ENCODE measurements at places on chromosomes 5 and 9. TPM values are rescaled to one million over a fixed set of nuclear protein-coding genes. Genes with fewer than 3 reads are reported as not detected.
A peak's percentile ranks its signal among the peaks of the same experiment; 100 is the strongest.

- peak; percentile 72 for DNase-seq
Observed at GRCh38 chr9:130220352-130220751, 45.2 kb upstream of the HMCN2 start.

RLN2 gene
- total RNA-seq = not detected

DNA sequence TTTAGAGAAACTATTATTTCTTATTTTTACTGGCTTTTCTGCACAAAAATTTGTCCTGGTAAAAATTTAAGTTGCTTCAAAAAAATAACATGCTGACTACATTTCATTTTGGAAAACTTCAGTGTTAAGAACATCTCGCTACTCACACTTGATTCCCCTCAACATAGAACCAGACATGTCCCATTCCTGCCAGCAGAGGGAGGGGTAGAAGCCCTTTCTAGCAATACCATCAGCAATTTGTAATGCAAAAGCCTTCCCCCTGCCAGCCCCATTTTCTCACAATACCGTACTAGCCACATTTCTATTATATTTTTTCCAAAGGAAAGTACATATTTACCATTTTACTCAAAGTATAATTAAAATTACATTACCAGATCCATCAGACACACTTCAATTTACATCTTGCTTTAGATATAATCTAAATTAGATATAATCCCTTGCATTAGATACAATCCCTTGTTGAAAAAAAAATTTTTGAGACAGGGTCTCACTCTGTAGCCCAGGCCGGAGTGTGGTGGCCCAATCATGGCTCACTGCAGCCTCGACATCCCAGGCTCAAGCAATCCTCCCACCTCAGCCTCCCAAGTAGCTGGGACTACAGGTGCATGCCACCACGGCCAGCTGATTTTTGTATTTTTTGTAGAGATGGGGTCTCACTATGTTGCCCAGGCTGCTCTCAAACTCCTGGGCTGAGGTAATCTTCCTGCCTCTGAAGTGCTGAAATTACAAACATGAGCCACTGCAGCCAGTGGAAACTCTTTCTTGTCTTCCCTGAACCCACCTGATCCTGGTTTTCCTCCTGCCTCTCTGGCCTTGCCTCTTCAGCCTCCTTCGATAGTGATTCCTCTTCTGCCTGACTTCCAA is 39.6 kb upstream of the IDNK start:
- peak; percentile 59 for DNase-seq

- DNase-seq = no peak
Observed at GRCh38 chr5:149338364-149338763, 6.9 kb upstream of the GRPEL2 start.

DNA sequence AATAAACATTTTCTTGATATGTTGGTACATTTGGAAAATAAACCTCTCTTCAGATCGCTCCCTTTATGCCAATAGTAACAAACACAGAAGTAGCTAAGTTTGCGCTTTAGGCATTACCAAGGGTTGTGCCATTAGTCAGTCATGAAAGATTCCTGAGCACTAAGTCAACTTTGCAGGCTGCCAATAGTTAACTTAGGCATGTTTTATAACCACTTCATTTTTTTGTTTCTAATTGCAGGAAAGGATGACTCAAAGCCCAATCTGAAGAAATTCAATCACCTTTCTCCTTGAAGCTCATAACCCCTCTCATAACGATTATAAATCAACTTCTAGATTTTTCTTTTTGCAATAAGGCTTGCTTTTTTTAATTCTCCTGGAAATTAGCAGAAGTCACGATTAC is 517.0 kb downstream of the AGTPBP1 start:
- no peak for DNase-seq

- no peak for DNase-seq
Observed at GRCh38 chr5:41831155-41831554, 39.1 kb downstream of the OXCT1 start.

IFNA13 gene
- total RNA-seq = not detected

SLIT3 gene
- 0.18 TPM for total RNA-seq

DNA sequence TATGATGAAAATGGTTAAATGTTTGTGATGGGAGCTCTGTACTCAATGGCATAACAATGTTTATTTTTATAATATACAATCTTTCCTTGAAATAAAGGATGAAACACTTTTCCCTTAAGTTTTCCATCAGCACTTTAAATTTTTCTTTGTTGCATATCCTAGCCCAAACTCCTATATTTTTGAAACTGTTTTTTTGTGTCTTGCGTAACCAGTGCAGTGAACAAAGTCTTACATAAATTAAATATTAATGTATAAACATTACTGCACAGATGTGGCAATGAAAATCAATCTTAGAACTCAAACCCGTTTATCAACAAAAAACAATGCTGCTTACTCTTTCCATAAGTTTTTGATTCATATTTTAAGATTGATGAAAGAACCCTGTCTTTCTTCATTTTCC is 34.1 kb upstream of the IL31RA start:
- DNase-seq = peak; percentile 20

GRCh38 chr5:31701642-31702299 is 62.8 kb downstream of the PDZD2 start:
- no peak for DNase-seq

DNA sequence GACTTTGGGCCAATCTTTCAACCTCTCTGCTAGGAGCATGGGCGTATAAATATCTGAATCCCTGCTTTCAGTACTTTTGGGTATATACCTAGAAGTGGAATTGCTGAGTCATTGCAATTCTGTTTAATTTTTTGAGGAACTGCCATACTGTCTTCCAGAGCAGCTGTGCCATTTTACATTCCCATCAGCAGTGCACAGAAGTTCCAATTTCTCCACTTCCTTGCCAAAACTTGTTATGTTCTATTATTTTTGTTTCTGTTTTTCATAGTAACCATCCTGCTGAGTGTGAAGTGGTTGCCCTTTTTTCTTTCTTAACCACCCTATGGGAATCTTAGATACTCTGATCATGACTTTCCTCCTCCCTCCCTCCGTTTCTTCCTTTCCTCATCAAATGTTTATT is 11.1 kb upstream of the CCIN start:
- DNase-seq = peak; percentile 33

ALDH1A1 gene
- not detected for total RNA-seq

ARHGAP26 gene
- 0.54 TPM for total RNA-seq

DNA sequence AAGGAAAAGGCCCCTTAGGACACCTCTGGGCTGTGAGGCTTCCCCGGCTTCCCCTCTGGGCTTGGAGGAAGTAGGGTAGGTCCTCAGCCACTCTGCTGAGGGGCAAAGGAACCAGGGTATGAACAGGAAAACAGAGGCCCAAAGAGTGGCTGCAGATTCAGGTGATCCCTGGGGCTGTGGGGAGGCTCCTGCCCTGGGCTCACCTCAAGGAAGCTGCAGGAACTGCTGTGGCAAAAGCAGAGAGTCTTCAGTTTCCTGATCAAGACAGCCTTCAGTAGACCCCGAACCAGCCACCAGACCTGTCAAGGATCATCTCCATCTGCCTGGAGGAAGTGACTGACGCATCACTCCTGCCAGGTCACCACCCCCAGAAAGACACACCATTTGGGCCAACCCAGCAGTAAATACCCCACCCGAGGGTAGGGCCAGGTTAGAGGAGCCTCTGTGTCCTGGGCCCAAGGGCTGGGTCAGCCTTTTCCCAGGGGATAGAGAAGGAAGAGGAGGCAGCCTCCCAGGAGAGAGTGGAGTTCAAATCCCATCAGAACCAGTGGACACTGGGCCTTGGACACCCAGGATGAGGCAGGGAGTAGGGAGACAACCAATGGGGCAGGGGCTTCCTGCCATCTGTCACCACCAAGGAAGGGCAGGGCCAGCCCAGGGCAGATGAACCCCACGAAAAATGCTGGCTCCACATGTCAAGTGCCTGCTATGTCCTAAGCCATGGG is 5.8 kb upstream of the ST6GALNAC6 start:
- no peak for DNase-seq

DNA sequence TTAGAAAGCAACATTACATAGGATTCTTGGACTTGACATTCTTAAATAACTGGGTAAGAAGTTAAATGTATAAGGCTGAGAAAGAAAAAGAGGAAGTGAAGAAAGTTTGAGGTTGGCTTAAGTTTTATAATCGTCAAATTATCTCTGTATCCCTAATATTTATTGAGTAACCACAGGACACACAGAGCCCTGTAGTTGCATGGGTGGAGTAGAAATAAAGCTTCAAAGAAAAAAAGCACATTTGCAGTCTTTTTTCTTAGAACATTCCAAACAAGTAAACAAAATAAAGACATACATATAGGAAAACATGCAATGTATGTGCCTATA is 137.0 kb downstream of the CCDC192 start:
- no peak for DNase-seq

DNA sequence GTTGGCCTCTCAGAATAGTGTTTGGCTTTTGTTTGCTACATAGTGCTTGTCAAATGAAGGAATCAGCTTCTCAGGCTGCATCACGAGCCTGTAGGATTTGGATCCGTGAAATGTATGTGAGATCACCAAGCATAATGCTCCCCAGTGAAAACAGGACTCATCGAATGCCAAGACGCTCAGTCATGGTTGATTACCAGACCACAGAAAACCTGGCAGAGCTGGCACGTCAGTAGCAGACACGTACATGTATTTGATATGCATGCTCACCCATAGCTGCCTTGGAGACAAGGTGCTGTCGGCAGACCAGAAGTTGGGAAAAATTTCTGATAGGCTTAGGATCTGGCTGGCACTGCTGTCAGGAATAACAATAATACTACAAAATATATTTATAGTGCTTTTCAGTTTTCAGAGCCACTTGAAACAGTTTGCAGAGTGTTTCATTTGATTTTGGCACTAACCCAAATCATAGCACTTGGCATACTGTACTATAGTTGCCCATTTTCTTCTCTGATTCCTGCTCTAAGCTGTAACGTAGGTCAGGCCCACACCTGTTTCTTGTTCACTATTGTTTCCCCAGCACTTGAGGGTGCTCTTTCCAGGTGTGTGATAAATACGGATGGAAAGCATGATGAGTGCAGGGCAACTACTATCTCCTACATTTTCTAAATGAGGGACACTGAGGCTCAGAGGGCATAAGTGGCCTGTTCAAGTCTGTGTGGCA is 226.1 kb downstream of the NR3C1 start:
- peak; percentile 99 for DNase-seq

DNA sequence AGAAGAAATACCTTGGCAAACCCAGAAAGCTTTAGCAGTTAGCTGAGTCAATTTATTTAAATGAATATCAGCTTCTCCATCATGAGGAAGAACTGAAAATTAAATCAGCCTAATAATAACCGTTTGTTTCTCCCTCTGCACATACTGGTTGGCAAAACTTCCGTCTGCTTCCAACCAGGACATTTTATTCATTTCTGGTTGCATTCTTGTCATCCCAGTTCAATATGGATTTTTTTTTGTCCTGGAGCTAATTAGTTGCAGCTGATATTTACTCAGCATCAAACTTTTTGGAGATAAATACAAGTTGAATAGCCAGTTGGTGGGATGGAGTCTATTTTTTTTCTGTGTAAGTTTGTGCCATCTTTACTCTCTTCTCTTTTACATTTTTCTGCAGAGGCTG is 126.5 kb upstream of the GDNF start:
- DNase-seq = no peak

DNA sequence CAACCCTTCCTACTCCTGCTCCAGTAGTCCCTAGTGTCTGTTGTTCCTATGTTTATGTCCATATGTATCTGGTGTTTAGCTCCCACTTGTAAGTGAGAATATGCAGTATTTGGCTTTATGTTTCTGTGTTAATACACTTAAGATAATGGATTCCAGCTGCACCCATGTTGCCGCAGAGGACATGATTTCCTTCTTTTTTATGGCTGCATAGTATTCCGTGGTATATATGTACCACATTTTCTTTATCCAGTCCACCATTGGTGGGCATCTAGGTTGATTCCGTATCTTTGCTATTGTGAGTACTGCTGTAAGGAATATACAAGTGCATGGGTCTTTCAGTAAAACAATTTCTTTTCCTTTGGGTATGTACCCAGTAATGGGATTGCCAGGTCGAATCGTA is 5.2 kb upstream of the ARRDC3 start:
- DNase-seq = no peak

- DNase-seq = peak; percentile 76
Observed at GRCh38 chr5:611731-612486, at the start of gene CEP72. Gene CEP72 (plus strand): TSS chr5:612340. CDS start chr5:612362, 22 bp downstream.

GRCh38 chr5:131491749-131492148 is 143.3 kb downstream of the RAPGEF6 start:
- peak; percentile 45 for DNase-seq

DNA sequence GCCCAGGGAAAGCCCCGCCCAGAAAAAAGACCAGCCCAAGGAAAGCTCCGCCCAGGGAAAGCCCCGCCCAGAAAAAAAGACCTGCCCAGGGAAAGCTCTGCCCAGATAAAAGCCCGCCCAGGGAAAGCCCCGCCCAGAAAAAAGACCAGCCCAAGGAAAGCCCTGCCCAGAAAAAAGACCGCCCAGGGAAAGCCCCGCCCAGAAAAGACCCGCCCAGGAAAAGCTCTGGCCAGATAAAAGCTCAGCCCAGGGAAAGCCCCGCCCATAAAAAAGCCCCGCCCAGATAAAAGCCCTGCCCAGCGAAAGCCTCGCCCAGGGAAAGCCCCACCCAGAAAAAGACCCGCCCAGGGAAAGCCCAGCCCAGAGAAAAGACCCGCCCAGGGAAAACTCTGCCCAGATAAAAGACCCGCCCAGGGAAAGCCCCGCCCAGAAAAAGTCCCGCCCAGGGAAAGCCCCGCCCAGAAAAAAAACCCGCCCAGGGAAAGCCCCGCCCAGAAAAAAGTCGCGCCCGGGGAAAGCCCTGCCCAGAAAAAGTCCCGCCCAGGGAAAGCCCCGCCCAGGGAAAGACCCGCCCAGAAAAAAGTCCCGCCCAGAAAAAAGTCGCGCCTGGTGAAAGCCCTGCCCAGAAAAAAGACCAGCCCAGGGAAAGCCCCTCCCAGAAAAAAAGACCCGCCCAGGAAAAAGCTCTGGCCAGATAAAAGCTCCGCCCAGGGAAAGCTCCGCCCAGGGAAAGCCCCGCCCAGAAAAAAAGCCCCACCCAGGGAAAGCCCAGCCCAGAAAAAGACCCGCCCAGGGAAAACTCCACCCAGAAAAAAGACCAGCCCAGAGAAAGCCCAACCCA is 11.9 kb downstream of the GRIN1 start:
- DNase-seq = no peak

DNA sequence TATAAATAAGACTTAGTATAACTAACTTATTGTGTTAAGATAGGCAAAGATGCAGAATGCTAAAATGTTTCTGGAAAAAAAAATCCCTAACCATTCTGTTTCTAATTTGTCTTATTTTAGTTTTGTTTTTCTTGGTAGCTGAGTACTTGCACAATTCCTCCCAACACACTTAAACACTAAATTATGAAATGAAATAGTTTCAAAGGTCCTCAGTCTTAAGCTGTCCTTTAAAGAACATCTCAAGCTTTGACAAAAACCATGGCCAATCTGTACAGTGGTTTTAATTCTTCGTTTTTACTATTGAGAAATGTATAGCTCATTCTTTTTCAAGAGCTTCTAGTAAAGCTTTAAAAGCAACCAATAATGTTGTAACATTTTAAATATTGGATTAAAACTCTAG is 171.5 kb downstream of the EDIL3 start:
- no peak for DNase-seq

- no peak for DNase-seq
Observed at GRCh38 chr9:133004999-133005760, 25.6 kb upstream of the GTF3C5 start.

FTMT gene
- total RNA-seq = not detected

GRCh38 chr9:98108531-98109031 is 10.4 kb downstream of the TRIM14 start:
- DNase-seq = no peak

GRCh38 chr5:82991678-82992323 is 85.4 kb downstream of the TMEM167A start:
- peak; percentile 38 for DNase-seq

Measured in IMR-90 (cell line).